ENCODE measurements at places on chromosomes 3 and 15. TPM values are rescaled to one million over a fixed set of nuclear protein-coding genes. Genes with fewer than 3 reads are reported as not detected.

- no peak for DNase-seq
Observed at GRCh38 chr3:138899351-138899991, 47.5 kb downstream of the FOXL2 start.

Gene SLC22A14
- not detected for total RNA-seq

DNA sequence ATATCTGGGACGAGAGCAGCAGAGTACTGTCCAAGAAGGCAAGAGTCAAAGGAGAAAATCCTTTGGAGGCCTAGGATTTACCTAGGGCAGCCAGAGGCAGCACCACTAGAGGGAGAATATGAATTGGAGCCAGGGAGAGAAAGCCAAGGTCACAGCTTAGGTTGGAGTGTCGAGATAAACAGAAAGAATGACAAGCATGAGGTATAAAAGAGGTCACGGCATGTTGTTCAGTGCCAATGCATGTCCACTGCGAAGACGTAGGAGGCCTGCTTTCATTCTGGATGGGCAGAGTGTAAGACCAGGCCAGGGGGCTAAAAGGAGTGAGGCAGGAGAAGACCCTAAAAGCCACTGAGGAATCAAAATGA is 47.2 kb downstream of the THBS1 start:
- no peak for DNase-seq

DNA sequence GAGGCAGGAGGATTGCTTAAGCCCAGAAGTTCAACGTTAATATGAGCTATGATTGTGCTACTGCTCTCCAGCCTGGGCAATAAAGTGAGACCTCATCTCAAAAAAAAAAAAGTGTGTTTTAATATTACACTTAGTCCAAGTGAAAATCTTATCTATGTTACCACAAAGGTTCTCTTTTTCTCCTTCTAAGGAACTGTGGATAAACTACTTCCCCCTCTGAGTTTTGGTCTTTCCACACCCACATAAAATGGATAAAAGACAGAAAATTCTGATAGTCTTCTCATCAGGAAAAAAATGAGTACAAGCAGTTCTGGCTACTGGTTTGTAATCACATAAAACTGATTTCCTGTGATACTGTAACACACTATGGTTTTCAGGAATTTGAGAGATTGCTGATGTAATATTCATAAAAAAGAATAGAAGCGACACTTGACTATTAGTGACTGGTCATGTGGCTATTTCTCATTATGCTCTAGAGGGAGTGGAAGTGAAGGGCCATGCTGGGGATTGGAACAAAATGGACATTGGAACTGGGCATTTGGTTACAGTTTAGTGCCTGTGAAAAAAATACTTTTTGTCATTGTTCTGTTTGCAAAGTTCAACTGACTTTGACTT is 68.2 kb downstream of the RYR3 start:
- no peak for DNase-seq

All from ovary (tissue), 10 donors.